ENCODE measurements at places on chromosomes 2 and 18. TPM values are rescaled to one million over a fixed set of nuclear protein-coding genes. Genes with fewer than 3 reads are reported as not detected.

DNA sequence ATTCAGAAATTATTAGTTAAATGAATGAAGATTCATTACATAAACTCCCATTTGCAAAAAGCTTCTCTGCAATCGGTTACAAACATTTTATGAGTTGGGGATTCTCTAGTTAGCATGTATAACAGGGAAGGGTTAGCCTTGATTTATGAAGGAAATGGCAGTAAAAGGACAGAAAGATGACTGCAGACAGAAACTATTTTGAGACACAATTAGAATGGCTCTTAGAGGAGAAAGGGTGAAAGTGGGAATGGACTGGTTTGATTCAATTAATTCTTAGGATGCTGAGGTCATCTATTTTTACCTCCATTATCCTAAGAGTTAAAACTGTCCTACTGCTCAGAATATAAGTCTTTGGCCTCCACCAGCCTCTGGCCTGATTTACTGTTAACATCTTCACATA lies 250.8 kb upstream of the DLGAP1 start:
- DNase-seq = no peak

- DNase-seq = no peak
Observed at GRCh38 chr2:237354892-237355291, 59.1 kb downstream of the COL6A3 start.

DNA sequence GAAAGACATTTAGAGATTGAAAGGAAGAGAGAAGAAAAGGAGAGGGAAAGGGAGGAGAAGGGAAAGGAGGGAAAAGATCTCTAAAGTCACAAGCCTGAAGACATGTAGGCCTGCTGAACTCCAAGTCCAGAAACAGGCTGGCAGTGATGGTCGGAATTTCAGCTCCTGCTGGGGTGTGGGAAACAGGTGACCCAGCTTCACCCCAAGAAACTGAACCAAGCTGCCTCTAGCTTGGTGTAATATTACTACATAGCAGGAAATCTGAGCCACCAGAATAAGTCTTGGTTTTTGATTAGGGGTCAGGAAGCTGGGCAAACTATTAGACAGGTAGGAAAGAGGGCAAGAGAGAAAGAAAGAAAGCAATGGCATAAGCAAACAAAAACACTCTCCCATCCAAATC lies 185.8 kb downstream of the PDE11A start:
- no peak for DNase-seq

- no peak for DNase-seq
Observed at GRCh38 chr2:46066601-46067000, 230.6 kb upstream of the EPAS1 start.

Gene VPS54
- 10.6 TPM for total RNA-seq

Gene NAT8
- total RNA-seq = not detected

Gene UGT1A4
- not detected for total RNA-seq

All from T-helper 17 cell (primary cell).